Hypothalamus (tissue), 51 donors: ENCODE measurements at places on chromosomes 6 and 20.

DNA sequence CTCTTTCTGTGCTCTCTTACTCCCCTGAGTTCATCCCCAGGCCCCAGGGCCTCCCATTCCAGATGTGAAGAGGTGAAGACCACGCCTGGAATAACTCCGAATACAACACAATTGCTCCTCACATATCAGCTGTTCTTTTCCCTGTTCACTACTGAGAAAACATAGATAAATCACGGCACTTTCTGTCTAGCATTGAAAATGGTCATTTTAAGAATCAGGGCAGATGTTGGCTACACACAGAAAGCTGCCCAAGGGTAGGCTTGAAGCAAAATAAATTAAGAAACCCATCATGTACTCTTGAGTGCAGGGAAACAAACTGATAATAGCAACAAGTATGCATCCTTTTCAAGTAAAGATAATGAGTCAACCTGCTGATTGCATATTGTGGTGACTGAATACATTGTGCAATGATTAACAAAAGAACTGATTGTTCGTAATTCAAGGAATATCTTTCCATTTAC is 382.5 kb downstream of the PRKN start:
- no peak for DNase-seq

DNA sequence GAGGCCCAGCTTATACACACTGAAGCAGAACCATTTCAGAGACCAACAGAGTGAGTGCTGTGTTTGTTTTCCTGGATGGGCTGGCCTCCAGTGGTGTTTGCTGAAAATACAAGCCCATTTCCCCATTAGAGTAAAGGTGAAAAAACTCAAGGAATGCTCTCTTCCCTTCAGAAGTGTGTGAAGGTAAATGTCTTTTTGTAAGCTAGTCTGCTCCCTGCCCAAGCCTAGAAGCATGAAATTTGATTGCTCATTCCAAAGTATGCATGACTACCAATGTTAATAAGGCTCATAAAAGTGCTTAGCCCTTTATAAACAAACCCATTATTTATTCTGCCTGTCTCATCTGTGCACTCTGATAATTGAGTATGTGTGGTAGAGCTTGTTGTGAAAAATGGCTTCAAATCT is 59.1 kb downstream of the ADGRF1 start:
- no peak for DNase-seq

DNA sequence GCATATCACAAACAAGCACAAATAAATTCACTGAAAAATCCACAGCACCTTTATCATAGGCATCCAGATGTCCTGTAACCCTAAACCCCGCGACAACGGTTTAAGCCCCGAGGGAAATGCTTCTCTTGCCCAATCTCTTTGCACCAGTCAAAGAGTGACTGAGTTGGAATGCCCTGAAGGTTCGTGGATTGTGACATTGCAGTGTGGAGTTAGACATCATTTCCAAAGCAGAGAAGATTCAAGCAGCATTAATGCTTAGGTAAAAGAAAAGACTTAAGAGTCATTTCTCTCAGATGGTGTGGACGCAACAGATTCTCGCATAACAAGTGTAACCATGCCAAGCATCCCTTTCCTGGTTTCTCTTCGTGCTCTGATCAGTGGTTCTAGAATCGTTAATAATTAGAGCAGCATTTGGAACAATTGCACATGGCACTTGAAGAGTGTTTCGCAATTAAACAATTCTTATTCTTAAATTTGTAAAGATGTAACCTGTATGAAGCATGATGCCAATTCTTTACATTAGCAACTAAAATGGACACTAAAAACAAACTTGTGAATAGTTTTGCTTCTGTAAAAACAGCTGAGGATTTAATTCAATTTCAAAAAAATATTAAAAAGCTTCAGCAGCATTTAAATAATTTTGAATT is 121.6 kb downstream of the HIVEP2 start:
- DNase-seq, result no peak

- no peak for DNase-seq
Measured at GRCh38 chr6:140855520-140855919, 1277.2 kb upstream of the GJE1 start.

DNA sequence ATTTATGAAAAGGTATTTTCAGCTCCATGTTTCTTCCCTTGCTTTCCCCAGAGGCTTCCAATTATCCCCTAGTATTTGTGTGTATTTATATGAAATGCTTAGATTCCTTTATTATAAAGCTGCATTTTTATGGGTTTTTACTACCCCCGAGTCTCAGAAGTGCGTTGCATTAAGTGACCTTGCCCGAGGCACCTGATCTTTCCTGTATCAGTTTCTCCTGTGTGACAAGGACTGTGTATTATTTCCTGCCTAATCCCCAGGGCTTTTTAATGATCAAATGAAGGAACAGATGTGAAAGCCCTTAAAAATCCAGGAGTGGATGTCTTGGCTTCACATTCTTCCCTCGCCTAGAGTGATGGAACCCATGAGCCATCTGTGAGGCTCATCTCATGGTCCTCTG is 118.8 kb downstream of the TULP4 start:
- no peak for DNase-seq

GRCh38 chr6:77040568-77041195 is 422.6 kb downstream of the HTR1B start:
- DNase-seq, result no peak

DNA sequence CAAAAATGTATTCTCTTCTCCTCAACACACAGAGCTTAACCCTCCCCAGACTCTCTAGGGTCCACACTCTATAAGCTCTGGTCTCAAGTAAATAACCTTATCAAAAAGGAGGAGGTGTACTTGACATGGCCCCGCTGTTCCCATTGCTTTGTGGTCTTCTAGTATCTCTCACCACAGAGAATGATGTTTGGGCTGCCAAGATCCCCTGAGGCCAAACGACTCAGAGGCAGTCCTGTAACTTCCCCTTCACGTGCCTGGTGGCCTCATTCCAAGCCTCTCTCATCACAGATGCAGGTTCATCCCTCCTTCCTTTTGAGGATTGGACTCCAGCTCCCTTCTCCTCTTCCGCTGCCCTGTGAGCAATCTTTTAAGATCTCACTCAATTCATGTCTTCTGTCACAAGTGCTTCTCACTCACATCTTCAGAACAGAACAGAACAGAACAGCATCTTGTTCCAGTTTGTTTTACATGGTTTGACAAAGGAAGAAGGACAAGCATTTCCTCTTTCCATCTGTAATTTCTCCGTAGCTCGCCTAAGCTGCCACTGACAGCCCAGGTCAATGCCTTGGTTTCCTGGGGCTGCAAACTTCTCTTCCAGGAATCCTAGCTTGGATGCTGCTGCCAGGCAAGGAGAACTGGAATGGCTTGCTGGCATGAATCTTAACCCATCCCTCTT is 541.5 kb downstream of the CD83 start:
- no peak for DNase-seq

DNA sequence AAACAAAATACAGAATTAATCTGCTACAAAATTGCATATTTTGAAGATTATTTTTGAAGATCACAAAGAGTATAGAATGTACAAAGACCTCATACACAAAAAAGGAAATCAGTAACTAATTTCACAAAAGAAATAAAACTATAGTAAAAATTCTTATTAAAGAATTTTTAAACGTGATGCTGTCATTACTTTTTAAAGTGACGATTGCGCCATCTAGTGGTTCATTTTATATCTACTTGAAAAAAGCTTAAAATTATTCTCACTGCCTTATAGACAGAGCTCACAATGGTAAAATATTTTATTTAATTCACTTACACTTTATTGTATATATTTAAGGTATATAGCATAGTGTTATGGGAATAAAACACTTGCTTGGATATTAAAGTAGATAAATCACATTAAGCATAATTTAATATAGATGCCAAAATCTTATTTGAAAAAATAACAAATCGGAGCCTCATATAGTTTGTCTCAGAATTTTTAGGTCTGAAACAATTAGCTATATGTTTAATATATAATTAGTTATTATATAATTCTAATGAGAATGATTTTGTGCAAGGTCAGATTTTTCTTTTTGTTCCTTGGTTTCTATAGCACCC is 128.8 kb downstream of the PHF3 start:
- no peak for DNase-seq

DNA sequence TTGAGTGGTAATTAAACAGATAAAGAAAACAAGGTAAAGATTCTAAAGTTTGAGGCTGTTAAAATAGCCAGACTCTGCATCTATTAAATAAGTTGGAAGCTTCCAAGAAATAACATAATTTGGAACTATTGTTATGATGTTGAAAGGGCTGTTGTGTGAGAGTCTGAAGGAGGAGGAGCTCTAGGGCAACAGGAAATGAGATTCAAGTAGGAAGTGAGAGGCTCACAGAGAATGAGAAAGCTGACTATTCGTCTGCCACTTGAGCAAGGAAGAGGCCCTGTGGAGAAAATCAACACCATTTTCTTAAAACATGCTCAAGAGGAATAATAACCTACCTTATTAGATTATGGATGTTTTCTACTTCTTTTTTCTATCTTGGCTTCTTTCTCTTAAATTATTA is 185.2 kb downstream of the SLC24A3 start:
- no peak for DNase-seq

DNA sequence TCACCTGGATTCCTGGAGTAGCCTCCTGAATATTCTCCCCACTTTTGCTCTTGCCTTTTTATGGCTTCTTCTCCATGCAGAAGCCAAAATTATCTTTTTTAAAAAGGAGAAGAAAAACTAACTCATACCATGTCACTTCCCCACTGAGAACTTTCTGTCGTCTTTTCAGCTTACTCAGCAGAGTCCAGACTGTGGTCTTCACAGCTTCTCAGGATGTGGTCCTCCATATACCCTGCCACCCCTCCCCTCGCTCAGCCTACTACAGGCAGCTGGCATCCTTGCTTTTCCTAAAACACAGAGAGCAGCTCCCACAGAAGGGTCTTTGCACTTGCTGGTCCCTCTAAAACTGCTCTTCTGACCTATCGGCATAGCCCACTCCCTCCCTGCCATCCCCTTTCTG is 89.4 kb upstream of the ISM1 start:
- no peak for DNase-seq

- DNase-seq, result no peak
Measured at GRCh38 chr20:7940341-7940740, at the start of gene HAO1. HAO1 (minus strand) TSS chr20:7940458; CDS start chr20:7940422, 36 bp downstream.

DNA sequence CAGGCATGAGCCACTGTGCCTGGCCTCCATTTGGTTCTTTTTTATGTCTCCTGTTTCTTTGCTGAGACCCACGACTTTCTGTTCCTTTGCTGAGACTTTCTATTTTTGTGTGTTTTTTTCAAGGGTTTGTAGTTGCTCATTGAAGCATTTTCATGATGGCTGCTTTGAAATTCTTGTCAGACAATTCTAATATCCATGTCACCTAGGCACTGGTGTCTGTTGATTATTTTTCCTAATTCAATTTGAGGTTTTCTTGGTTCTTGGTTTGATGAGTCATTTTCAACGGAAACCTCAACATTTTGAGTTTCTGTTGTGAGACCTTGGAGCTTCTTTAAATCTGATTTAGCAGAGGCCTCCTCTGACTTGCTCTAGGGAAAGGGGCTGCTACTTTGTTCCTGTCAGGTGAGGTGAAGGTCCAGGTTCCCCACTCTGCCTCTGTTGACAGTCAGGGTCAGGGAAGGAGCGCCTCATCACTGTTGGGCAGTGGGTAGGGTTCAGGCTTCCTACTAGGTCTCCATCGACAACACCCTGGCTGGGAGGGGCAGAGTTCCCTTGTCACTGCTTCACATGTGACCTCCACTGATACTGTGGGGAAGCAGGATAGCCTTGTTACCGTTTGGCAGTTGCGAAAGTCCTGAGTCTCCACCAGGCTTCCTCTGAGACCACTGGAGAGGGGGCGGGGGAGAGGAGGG is 67.2 kb upstream of the RNF24 start:
- no peak for DNase-seq

DNA sequence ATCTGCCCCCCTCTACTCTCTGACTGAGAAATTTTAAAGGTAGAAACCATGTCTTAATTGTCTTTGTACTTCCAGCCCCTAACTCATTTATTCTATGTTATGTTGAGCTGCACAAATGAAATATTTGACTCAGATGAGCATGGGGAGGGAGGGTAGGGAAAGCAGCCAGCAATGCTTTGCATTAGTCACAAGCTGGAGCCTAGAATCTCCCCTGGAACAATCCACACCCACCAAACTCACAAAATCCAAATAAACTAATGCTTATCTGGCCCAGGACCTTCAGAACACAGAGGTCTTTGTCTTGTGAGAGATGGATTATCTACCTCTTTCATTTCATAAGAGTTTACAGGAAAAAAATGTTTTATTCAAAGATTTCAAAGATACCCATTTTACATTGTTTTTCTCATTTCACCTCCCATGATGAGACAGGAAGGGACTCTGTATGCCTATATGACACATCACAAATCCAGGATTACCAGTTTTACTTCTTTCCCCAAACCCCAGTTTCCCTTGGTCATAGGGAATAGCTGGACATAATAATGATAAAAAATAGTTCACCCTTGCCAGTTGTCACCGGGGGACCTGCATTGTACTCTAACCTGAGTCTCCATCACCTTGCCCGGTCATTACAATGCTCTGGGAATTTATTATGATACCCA is 466.9 kb downstream of the KIF16B start:
- no peak for DNase-seq

- DNase-seq, result no peak
Measured at GRCh38 chr6:111871207-111871606, 2.0 kb downstream of the FYN start.

GRCh38 chr6:162750776-162751175 is 23.0 kb downstream of the PACRG start:
- DNase-seq, result no peak

GRCh38 chr6:118295336-118295735 is 252.8 kb upstream of the PLN start:
- no peak for DNase-seq

DNA sequence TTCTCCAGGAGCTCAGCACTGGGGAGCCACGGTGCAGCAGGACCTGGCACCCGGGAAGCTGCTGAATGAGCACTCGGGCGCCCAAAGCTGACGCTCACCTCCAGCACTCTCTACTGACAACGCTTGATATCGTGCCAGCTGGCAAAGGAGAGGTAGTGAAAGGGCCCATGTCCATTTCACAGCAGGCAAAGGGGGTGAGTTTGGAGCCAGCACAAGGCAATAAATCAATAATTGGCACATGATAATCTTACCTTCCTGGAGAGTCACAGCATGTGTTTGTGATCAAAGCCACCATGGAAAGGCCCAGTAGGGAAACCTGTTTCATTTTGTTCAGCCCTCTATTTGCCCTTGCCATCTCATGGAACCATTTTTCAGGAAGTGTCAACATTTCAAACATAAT is 23.3 kb upstream of the SMIM26 start:
- DNase-seq, result no peak

GRCh38 chr6:36608788-36609563 is 14.8 kb downstream of the SRSF3 start:
- DNase-seq, result no peak

DNA sequence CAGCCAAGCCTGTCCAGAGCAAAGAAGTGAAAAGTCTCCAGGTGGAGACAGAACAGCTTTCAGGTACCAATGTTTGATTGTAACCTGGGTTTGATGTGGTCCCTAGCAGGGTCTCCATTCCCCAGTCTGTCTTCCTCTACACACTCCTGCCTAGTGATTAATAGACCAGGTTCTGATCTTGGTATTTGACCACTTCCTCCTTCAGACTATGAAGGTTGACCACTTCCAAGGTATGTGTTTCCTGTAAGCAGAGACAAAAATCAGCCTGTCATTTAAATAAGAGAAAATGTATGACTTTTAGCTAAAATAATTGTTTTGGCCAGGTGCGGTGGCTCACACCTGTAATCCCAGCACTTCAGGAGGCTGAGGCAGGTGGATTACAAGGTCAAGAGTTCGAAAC is 41.8 kb upstream of the TOP1 start:
- DNase-seq, result no peak

- no peak for DNase-seq
Measured at GRCh38 chr6:159080217-159080976, 35.6 kb upstream of the TAGAP start.
